ENCODE measurements at places on chromosomes 1 and 21.

GRCh38 chr1:64194168-64195080 lies 9.0 kb upstream of the UBE2U start:
- DNase-seq: no peak

DNA sequence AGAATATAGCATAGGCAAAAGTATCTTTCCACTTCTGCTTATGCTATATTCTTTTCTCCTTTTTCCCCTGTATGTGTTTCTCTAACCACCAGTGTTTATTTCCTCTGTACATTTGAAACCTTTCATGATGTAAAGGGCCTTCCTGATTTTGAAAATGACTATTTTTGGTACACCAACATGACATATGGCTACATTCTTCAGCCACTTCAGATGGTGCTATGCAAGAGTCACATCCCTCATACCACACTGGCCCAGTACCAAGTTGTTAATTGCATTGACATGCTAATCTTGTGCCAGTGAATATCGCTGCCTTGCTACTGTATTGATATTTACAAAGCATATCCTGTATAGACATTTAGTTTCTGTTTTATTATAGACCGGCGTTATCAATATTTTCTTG lies 408.7 kb downstream of the NCAM2 start:
- no peak for DNase-seq

- peak; percentile 26 for DNase-seq
These were observed 54.6 kb upstream of the DPT start for GRCh38 chr1:168783458-168784210.

DNA sequence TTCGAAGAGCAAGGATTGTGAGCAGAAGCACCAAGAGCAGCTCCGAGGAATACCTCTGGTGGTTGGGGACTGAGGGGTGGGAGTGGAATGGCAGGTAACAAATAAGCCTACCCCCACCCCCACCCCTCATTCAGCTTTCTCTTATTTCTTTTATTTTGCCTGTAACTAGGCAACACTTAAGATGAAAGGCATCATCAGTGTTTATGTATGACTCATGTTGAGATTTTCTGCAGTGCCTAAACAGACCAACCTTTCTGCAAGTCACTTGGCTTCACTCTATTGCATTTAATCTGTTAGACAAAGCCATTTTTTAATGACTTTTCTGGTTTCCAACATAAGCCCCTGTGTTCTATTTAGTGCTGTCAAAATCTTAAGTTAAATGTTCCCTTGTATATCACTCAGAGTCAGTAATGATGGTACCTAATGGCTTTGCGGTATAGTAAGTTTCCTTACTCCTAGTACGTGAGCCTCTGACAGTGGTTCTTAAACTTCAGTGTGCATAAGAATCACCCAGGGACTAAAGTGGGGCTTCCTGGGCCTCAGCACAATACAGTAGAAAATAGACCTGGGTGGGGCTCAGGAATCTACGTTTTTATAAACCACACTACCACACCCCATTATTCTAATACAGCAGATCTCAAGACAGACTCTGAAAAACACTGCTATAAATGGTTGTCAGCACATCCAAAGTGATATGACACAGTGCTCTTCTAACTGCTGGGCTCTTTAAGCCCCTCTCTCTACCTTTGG lies 19.9 kb downstream of the CASQ2 start:
- DNase-seq: no peak

- DNase-seq: no peak
These were observed 998 bp upstream of the TTC34 start for GRCh38 chr1:2802421-2802961.

- DNase-seq: no peak
These were observed 66.2 kb upstream of the WDR26 start for GRCh38 chr1:224500796-224501195.

GRCh38 chr1:183226361-183226760 lies 40.3 kb downstream of the LAMC2 start:
- DNase-seq: no peak

DNA sequence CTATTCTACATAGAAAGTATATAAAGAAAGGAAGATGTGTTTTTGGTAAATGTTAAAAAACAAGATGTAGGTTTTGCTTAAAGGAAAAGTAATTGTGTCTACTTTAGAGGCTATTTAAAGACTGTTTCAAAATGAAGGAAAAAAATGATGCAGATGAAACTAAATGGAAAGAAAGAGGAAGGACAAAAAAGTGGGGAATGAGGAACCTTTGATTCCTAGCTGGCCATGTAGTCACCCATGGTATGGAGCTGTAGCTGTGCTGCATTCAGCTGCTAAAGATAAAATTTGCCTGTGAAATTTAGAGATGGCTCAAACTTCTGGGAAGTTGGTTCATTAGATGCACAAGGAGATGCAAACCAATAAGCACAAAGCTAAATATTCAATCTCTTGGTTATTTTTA lies 86.8 kb upstream of the SERBP1 start:
- DNase-seq: no peak

DNA sequence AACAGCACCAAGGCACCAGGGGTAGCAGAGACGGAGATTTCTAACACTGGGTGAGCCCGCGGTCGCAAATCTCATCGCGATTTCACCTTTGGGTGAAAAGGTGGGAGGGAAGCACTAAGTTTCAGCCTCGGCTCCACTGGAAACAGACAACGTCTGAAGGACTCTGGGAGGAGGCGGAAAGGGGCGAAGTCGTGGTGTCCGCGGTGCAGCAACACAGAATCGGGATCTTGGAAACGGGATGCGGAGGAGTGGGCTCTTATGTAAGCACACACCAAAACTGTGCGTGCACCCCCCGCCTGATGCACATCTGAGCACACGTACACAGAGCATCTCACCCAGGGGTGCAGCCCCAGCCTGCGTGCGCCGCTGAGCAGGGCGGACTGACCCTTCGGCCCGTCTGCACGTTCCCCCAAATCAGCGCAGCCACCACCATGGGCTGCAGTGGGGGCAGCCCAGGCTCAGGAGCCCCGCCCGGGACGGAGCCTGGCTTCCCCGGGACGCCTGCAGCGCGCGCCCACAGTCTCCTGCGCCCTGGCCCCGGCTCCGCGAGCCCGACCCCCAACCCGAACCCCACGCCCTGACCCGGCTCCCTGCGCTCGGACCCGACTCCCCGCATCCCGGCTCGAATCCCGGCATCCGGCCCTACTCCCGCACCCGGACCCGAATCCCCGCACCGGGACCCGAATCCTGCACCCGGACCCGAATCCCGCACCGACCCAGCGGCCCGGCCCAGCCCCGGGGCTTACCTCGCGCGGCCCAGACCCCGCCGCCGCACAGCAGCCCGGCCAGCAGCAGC lies 670 bp downstream of the CLSTN1 start:
- DNase-seq: no peak

Data from LNCaP clone FGC (cell line).